ENCODE measurements at places on chromosomes 3 and 15. TPM values are rescaled to one million over a fixed set of nuclear protein-coding genes. Genes with fewer than 3 reads are reported as not detected.
A peak's percentile ranks its signal among the peaks of the same experiment; 100 is the strongest.

DNA sequence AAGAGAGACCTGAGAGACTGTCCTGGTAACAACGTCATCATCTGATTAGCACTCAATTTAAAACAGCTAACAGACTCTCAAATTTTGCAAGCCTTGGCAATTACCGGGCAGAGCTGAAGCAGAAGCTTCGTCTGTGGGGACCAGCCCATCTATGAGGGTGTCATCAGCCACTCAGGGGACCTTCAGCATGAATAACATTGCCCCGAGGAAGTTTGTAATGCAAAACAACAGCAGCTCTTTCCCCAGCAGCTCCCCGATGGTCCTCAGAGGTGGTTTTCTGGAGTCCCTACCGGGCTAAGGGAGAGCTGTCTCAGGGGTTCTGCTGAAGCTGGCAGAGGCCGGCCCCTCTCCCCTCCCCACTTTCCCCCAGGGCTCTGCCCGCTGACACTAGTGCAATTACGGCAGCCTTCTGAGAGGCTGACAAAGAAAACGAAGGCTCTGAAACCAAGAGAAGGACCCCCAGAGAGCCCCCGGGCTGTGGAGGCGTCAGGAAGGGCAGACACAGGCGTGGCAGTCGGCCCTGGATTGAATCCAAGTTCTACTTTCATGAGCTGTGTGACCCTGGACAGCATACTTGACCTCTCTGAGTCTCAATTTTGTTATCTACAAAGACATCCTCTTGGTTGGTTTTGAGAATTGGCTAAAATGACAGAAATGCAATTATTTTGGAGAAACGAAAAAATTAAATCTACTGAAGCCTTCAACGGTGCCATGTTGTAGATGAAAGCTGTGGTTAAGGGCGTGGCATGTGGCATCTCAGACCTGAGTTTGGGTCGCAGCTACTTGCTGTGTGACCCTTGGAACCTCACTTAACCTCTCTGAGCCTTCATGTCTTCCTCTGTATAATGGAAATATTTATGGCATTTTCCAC is 102.1 kb upstream of the TLE3 start:
- DNase-seq: no peak

GRCh38 chr15:78800189-78800588 is 11.1 kb downstream of the ADAMTS7 start:
- DNase-seq: no peak

- no peak for DNase-seq
Observed at GRCh38 chr3:66149269-66149668, 71.5 kb upstream of the SLC25A26 start.

DNA sequence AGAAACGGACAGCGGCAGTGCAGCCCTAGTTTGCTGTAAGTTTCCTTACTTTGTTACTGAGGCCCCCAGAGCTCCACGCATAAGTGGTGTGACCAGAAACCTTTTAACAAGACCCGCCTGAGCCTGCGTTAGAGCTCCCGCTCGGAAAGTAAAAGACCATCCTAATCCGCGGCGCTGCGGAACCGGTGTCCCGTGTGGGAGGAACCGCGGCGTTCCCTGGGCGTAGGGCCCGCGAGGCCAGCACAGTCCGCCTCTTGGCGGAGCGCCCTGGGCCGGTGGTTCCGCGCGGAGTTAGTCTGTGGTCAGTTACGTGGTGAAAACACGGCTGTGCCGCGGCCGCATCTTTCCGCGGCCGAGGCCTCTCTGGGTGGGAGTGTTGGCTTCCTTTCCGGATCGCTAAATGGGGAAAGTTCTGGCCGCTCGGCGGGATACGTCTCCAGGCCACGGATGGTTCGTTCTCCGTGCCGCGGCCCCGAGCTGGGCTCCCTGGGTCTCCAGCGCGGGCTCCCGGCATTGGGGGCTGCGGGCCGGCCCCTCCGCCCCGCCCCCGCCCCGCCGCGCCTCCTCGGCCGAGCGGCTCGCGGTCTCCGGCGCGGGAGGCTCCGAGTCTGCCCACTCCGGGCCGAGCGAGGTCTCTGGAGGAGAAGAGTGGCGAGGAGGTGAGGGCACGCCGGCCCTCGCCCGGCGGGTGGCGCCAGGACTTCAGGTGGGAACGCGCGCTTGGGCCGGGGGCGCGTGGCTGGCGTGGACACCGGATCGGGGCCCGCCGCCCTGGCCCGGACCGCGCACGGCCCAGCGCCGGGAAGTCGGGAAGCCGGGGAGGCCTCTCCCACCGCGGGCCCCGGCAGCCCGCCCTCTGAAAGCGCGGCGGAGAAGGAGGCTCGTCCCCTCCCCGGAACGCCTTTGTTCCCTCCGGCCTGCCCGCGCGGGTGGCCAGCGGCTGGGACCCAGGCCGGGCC is 754 bp downstream of the B3GNT5 start:
- DNase-seq: peak; percentile 80

Gene ADGRG7
- total RNA-seq: 0.22 TPM

Gene ADAMTS9
- total RNA-seq: 31.3 TPM

Gene C3orf22
- not detected for total RNA-seq

DNA sequence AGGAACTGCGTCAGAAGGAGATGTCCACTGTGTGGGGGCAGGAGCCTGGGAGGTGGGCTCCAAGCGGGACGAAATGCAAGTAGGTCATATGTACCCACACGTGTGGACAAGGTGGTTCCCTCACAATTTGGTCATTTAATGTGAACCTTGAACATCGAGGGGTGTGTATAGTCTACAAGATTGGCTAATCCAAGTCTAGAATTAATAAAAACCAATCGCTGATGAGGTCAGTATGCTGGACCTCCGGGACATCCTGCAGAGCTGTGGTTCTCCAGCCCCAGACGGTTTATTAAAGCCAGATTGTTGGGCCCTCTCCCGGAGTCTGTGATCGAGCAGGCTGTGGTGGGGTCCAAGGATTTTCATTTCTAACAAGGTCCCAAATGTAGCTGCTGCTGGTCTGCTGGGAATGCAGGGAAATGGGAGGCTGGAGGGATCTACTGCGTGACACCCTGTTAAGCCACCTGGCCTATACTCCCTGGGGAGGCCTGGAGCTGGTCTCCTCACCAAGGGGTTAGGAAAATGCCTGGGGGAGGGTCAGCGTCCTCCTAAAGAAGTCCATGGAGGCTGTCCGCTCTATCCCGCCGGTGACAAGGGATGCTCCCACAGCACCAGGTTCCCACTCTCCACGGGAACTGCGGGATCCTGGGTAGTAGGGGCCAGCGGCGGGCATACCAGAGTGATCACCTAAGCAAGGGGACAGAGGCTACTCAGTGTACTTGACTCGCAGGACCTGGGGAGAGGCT is 25.1 kb downstream of the PCSK6 start:
- no peak for DNase-seq

Gene ALG3
- 27.4 TPM for total RNA-seq

DNA sequence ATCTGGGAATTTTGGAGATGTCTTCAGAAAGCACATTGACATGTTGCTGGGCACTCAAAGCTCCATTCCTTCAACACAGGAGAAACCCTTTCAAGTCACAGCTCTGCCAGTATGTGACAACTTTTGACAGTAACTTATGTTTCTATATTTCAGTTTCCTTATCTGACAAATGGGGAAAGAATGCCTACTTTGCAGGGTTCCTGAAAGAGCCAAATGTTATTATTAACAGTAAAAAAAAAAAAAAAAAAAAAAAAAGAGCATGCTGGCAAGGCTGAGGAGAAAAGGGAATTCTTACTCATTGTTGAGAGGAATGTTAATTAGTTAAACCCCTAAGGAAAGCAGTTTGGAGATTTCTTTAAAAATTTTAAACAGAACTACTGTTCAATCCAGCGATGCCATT is 272.5 kb upstream of the TGFBR2 start:
- DNase-seq: no peak

DNA sequence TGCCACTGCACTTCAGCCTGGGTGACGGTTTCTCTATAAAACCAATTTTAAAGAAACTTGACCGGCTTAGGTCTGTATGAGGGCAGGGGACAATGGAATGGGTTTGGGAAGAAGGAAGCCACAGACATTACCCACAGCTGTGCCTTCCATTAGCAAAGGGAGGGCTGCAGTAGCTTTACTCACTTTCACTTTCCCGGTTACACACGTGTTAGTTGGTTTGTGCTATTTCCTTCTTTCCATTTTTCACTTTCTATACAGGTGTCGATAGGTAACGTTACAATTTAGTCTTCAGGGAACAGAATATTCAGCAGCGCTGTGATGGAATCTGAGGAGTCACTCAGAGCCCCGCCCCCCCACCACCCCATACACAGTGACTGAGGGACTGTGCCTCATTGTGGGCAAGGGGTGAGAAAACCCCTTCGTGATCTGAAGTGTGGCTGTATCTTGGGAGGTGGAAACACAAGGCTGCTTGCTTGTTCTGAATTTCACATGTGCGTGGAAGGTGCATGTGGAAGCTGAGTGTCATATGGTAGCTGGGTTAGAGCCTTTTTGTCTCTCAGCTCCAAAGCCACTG is 44.8 kb upstream of the RPL32 start:
- peak; percentile 2 for DNase-seq

GRCh38 chr3:153577059-153577736 is 415.2 kb downstream of the RAP2B start:
- no peak for DNase-seq

DNA sequence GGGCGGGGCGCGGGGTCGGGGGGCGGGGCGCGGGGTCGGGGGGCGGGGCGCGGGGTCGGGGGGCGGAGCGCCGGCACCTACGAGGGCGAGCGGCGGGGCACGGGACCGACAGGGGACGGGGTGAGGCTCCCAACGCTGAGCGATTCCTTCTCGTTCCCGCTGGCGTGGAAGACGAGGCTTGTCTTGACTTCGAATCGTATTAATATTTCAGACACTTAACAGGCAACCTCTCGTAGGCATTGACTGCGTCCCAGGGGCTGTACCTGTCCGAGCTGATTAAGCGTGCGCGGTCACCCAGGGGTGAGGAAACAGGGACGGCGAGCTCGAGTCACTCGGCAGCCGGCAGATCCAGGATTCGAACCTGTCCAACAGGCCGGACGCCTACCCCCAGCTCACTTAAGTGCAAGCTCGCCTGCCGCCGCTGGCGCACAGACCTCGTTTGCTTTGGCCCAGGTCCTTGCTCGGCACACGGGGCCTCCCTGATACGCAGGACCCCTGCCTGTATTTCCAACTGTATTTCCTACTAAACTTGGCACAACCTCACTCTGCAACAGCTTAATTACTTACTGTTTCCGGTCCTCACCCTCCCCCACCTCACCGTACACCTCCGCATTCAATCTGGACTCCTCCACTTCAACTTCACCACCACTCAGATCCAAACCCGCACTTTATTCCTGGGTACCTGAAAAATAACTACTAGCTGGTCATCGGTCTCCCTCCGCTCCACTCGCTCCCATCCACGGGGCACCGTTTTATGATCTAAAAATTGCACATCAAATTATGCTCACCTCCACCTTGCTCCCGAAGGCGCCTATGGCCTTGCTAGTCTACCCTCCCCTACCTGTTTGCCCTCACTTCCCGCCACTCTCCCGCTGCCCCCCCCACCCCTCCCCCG is 722 bp upstream of the ZXDC start:
- DNase-seq: peak; percentile 12

DNA sequence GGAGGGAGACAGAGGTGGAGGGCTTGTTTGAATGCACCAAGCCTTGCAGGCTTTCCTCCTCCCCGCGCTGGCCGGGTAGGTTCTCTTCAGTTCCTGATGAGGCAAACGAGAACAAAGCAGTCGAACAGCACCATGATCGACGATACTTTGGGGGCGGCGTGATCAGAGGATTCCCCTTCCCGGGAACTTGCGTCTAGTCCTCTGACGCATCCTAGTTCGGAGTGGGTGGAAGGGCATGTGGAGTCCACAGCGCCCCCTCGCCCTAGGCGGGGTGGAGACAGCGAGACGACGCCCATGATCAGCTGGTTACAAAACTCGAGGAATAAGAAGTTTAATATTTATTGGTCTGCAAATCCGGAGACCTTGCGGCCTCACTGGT is 452 bp upstream of the SV2B start:
- no peak for DNase-seq

Gene KCNMB3
- total RNA-seq: 0.46 TPM

Gene CLEC3B
- total RNA-seq: 10.3 TPM

GRCh38 chr3:148951599-148952361 is 39.6 kb upstream of the GYG1 start:
- no peak for DNase-seq

GRCh38 chr15:68504681-68505170 is 72.8 kb upstream of the ITGA11 start:
- DNase-seq: no peak

DNA sequence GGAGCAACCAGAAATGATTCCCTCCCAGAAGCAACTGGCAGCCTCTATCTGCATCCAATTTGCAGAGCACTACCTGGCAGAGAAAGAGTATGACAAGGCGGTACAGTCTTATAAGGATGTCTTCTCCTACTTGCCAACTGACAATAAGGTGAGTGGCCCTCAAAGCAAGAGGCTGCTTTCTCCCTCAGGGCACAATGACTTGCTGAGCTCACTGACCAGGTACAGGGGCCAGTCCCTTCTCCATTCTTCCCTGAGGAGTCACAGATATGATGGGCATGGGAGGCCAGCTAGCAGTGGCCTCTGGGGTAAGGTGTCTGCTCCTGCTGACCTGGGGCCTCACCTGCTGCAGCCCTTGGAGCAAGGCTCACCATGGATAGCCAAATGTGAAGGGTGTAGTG is 20.3 kb downstream of the CSRNP1 start:
- no peak for DNase-seq

GRCh38 chr15:44246521-44247268 is 41.8 kb upstream of the GOLM2 start:
- DNase-seq: no peak

DNA sequence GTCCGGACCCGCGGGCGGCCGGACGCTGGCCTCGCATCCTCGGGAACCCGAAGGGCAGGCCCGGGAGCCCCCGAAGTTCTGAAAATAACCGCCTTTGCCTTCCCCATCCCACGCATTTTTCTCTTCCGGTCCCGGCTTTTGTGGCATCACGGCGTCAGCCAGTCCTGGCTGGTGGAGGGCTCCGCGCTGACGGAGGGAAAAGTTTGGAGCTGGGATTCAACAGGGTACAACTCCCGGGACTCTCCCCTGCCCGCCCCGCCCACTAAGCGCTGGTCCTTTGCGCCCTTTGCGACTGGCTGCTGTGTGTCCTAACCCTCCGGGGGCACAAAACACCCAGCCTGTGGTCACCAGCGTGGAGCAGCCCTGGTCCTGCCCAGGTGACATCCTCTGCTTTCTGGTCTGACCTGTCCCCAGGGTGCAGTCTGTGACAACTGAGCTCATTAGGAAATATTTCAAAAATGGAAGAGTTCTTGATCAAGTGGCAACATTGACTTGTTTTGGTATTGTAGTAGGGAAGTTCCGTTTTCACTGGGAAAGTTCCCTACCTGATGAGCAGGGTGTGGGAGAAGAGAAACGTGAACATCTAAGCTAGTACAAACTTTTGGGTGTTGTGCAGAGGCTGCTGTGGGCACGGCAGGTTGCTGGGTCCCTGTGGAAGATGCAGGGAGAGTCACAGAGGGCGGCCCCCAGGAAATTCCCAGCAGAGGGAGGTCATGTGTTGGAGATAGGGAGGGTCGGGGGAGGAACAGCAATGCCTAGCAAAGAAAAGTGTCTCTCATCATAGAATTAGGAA is 775 bp downstream of the ARNT2 start:
- DNase-seq: peak; percentile 16

Gene UBA3
- 43.3 TPM for total RNA-seq

- no peak for DNase-seq
Observed at GRCh38 chr3:49873623-49874022, 3.9 kb upstream of the CAMKV start.

- no peak for DNase-seq
Observed at GRCh38 chr15:93399121-93399520, 310.1 kb upstream of the RGMA start.

Gene ROBO2
- total RNA-seq: 0.19 TPM

- DNase-seq: no peak
Observed at GRCh38 chr3:99637016-99637367, 1.4 kb upstream of the COL8A1 start.

GRCh38 chr3:187740421-187741399 is 4.6 kb downstream of the BCL6 start:
- DNase-seq: peak; percentile 90

Data from psoas muscle (tissue), 8 donors.